Activated CD4-positive, alpha-beta T cell treated with anti-CD3 and anti-CD28 coated beads, Interleukin-2, Interleukin-6, amounts not matched to agents 100 ng/mL and 50 ng/mL, durations not matched to agents 16 hours and 8 hours (primary cell): ENCODE measurements at places on chromosomes 12 and 14.

DNA sequence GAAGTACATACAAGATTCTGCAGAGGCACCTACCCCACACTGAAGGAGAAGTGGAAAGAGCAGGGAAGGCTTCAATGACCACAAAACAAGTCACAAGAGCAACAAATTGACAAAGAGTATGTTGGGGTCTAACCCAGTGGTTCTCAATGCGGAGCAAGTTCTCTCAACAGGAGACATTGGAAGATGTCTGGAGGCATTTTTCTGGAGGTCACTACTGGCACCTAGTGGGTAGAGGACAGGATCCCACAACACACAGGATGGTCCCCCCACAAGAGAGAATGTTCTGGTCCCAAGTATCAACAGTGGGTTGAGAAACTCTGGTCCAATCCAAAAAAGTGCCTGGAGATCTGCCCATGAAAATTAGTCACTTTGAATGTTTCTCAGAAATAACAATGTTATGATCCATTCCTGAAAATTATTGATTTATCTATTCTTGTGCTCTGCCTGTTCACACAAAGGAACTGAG is 3.4 kb downstream of the SSH1 start:
- no peak for DNase-seq

DNA sequence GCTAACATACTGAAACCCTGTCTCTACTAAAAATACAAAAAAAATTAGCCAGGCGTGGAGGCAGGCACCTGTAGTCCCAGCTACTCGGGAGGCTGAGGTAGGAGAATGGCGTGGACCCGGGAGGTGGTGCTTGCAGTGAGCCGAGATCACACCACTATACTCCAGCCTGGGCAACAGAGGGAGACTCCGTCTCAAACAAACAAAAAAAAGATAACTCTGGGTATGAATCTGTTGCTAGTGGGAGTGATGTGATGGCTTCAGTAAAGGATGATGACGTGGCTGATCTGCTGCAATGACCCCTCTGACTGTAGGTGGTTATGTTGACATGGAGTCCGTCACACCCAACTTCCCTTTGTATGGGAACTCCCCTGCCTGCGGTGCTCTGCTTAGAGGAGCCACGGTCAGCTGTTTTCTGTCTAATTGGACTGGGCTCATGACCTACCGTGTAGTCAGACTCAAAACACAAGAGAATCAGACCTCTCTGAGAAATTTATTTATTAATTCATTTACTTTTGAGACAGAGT is 59.1 kb upstream of the MED13L start:
- DNase-seq = no peak

GRCh38 chr12:43329375-43329774 is 222.6 kb downstream of the ADAMTS20 start:
- no peak for DNase-seq

GRCh38 chr12:123099560-123100192 is 51.2 kb downstream of the PITPNM2 start:
- DNase-seq = no peak

- no peak for DNase-seq
Observed at GRCh38 chr14:102028733-102029132, 58.1 kb downstream of the HSP90AA1 start.

- peak; percentile 90 for DNase-seq
Observed at GRCh38 chr12:132444957-132445883, 44.7 kb upstream of the FBRSL1 start.

- DNase-seq = peak; percentile 13
Observed at GRCh38 chr12:131415781-131416180, 295.1 kb upstream of the SFSWAP start.

DNA sequence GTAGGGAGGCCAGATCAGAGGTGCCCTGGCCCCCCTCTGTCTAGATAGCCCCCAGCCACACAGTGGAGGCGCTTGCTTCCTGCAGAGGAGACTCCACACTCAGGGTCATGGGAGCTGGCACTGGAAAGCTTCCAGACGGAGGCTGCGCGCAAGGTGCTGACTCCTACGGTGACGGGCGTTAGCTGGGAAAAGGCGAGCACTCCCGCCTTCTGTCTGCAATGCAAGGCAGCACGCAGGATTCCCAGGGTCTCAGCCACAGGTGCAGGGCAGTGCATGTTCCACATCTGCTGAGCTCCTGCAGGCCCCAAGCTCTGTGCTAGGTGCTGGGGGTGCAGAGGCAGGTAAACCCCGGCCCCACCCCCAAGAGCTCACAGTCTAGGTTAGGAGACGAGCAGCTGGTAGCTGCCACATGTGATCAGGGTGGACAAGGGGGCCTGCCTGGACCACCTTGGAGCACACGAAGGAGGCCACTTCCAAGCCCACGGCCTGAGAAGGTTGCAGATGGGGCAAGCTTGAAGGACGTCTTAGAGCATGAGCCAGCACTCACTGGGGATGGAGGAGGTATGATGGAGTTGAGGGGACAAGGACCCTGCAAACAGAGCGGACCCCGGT is 310.9 kb upstream of the DIO3 start:
- DNase-seq = no peak

GRCh38 chr14:62654641-62655040 is 390.6 kb downstream of the KCNH5 start:
- no peak for DNase-seq

DNA sequence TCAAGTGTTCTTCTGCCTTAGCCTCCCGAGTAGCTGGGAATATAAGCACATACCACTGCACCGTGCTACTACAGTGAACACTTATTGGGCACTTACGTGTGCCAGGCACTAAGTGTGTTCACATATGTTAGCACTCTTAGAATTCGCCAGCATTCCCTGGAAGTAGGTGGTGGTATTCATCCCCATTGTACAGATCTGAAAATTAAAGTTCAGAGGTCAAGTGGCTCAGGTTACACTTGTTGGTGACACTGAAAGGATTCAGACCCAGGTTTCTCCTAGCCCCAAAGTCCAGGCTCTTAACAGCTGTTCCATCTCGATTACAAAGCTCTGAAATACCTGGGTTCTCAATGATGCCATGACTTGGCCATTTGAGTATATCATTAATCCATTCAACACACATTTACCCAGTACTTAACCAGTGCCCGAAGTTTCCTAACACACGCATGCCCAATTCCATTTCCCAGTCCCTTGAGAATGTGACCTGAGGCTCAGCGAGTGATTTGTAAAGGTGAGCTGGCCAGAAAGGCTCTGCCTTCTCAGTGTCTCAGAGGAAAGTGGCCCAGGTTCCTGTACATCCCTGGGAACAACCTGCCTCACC is 4.8 kb downstream of the MVK start:
- DNase-seq = no peak

- DNase-seq = no peak
Observed at GRCh38 chr14:79051742-79052141, 881.6 kb downstream of the NRXN3 start.

DNA sequence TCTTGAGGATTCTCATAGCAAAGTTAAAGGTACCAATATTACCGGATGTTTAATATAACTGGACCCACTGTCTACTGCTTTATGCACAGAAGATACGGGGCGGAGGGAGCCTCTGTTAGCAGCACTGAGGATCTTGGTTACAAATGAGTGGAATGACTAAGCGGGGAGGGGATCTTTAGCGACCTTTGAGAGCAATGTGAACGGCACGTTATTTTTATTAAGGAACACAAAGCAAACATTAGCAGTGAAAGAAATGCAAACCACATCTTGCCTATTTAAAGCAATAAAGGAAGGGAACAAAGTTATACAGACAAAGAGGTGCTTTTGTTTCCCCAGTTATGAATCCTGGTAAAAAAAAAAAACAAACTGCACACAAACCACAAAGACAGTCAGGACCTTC is 27.1 kb upstream of the PRMT8 start:
- DNase-seq = no peak

- DNase-seq = no peak
Observed at GRCh38 chr12:72546106-72546505, 273.9 kb downstream of the TRHDE start.

- no peak for DNase-seq
Observed at GRCh38 chr12:108231909-108232434, 102.9 kb downstream of the WSCD2 start.

DNA sequence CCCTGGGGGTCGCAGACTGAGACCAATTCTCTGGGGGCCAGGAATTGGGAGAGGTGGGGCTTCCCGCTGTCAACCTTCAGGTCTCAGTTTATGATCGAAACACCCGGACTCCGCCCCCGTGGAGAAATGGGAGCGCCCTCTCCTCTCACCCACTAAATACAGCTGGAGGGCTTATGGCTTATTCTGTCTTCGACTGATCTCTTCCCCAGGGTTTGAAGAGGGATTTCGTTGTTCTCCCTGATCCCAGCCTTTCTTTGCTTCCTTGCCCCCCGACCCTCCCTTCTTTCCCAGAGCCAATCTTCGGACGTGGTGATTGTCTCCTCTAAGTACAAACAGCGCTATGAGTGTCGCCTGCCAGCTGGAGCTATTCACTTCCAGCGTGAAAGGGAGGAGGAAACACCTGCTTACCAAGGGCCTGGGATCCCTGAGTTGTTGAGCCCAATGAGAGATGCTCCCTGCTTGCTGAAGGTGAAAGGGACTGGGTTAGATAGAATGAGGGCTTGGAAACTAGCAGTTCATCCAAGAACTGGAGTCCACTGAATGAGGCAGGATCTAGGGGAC is 607 bp downstream of the OS9 start:
- DNase-seq = peak; percentile 22

DNA sequence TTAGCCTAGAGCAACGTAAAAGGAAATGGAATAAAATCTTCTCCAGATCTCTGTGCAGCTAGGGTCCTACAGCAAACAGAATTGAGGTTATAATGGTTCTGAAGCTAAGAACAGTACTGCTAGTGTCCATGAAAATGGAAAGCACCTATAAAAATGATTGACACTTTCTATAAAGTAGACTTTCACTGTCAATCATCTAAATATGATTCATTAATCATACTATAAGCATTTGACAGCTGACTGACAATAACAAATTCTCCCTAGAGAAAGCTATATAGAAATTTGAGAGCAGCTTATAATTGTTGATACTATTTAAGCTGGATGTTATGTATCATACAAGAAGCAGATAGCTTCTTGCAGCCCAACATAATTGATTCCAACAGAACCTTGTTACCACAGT is 80.9 kb downstream of the PDZRN4 start:
- DNase-seq = no peak

DNA sequence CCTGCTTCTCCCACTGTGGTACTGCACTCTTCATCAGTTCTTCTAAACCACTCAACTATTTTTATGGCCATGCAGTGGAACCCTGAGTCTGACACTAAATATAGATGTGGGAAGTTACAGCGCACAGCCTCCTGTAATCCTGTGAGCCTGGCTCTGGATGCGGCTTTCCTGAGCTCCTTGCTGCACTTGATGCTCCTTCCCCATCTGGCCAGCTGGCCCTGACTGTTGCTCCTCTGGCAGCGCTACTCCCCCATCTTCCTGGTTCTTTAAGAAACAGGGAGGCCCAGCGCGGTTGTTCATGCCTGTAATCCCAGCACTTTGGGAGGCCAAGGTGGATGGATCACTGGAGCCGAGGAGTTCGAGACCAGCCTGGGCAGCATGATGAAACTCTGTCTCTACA is 24.6 kb downstream of the IQSEC3 start:
- no peak for DNase-seq

GRCh38 chr14:103095210-103095778 is 769 bp downstream of the EXOC3L4 start:
- DNase-seq = no peak

GRCh38 chr12:119444462-119445044 is 110.0 kb downstream of the CCDC60 start:
- peak; percentile 62 for DNase-seq

DNA sequence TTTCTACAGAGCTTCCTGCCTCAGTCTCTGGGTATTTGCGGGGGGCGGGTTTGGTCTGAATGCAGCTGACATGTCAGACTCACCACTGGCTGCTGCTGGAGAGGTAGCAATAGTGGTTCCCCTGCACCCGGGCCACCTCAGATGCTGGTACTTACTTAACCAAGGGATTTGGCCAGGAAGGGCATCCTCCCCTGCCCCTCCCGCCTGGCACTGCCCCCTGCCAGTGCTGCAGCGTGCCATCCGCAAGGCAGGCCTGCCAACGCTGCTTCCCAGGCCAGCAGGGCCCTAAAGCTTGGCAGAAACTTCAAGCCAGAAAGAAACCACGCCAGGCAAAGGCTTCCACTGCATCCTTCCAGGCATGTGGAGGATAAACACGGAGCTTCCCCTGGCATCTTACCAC is 22.1 kb downstream of the RAB35 start:
- DNase-seq = no peak

DNA sequence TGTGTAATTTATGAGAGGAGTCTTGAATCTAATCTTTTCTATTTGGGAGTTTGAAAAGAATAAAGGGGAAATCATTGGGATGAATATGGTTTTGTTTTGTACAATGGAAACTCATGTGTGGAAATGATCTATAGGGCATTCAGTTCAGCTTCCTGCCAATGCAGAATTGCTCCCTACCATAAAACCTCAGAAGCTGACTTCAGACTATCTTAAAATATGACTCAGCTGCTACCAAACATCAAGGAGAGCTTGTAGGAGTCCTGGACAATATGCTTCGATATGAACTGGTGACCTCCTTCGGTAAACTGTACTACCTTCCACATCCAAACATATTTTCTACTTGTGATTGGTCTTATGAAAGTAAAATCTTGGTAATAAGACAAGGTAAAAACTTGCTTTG is 160.6 kb downstream of the CAPZA3 start:
- no peak for DNase-seq

GRCh38 chr12:122318607-122319605 is 52.6 kb upstream of the VPS33A start:
- DNase-seq = no peak

- peak; percentile 22 for DNase-seq
Observed at GRCh38 chr12:51390891-51391282, 319 bp downstream of the GALNT6 start.

- no peak for DNase-seq
Observed at GRCh38 chr12:38102197-38102596, 214.4 kb upstream of the ALG10B start.

DNA sequence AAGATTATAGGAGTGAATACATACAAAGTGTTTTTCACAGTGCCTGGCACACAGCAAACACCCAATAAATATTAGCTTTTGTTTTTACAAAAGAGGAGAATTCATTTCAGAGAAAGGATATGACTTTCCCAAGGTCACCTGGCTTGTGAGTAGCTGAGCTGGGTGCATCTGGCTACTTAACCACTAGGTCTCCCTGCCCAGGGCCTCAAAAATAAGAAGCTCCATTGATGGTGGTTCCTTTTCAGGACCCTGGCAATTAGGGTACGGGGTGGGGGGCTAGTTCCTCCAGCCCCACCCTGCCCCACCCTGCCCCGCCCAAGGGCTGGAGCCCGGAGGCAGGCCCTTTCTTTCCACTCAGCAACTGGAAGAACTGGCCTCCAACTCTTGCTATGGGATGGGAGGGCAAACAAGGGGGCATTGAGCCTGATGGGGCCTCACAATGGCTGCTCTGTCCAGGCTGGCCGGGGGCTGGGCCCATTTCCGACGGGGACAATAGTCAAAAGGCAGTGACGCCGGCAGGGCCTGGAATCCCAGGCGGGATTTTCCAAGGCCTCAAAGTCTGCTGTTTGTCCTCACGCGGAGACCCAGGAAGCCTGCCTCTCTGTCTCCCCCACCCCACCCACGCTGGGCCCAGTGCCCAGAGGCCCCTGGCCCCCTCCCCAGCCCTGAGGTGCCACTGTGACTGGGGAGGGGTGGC is 8.2 kb upstream of the ATG101 start:
- no peak for DNase-seq
